ENCODE measurements at places on chromosomes 4 and X.

DNA sequence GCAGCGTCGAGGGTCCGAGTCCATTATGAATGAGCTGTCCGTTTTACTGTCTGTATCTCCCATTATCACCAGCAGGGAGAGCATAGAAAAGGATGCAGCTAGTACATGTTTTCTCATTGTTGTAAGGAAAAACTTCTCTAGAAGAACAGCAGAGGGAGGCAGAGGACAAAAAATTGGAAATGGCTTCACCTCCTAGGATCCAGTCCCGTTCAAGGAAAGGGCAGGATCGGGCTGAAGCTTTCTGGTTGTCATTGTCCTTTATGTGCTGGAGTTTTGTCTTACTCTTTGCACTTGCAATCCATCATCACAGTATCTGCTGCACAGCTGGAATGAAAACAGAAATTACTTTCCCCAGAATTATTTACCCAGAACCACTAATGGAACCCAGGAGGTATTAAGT lies 14.7 kb downstream of the NDP start:
- peak; percentile 8 for DNase-seq

GRCh38 chr4:2806390-2807355 lies 13.8 kb downstream of the SH3BP2 start:
- no peak for DNase-seq

DNA sequence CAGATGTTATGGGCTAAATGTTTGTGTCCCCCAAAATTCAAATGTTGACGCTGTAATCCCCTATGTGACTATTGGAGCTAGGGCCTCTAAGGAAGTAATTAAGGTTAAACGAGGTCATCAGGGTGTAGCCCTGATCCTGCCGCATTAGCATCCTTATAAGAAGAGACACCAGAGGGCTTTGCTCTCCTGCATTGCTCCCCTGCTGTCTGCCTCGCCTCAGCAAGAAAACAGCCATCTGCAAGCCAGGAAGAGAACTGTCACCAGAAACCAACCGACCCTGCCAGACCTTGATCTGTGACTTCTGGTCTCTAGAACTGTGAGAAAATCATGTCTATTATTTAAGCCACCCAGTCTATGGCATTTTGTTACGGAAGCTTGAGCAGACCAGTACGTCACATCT lies 331.9 kb downstream of the DCTD start:
- no peak for DNase-seq

DNA sequence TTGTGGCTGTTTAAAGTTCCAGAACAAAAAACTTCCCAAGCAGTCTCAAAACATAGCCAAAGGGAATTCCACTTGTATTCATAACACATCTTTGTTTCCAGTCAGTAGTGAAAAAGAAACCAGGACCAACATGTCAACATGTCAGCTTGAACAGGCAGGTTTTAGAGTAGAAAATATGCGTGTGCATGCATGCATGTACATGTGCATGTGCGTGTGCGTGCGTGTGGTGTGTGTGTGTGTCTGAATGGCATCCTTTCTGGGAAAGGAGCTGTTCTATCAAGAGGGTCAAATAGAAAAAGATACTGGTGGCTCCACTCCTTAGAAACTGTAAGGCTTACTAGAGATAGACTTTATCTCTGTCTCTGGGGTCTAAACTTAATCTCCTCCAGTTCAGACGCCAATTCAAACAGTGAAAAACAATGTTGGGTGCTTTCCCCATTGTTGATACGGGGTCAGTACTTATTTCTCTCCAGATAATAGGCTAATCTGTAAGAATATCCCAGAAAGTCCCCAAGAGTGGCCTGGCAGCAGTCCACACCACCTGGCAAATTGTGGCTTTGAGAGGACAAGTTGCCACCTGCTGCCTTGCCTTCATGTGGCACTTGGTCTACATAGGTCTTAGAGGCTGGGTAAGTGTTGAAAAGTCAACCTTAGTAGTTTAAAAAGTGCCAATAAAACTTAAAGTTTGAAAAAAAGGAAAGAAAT lies 110.4 kb downstream of the SCD5 start:
- DNase-seq: no peak

GRCh38 chr4:38377195-38377594 lies 286.8 kb upstream of the KLF3 start:
- no peak for DNase-seq

DNA sequence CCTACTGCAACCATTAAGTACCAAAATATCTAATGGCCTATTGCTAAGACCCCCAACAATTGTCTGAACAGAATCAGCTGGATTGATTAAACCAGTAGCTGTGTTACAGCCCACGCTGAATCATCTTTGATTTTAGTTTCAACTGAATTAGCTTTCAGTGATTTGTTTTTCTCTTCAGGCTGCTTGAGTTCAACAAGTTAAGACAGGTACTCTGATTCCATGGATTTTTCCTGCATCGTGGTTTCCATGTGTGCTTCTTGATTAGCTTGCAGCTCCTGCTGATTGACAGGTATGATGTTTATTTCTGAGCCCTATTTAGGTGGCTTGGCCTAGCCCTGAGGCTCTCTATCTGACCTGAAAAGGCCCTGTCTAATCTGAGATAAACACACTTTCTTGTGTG lies 91.3 kb downstream of the GUCY2F start:
- DNase-seq: no peak

GRCh38 chrX:23901060-23901459 lies 6.7 kb downstream of the APOO start:
- no peak for DNase-seq

DNA sequence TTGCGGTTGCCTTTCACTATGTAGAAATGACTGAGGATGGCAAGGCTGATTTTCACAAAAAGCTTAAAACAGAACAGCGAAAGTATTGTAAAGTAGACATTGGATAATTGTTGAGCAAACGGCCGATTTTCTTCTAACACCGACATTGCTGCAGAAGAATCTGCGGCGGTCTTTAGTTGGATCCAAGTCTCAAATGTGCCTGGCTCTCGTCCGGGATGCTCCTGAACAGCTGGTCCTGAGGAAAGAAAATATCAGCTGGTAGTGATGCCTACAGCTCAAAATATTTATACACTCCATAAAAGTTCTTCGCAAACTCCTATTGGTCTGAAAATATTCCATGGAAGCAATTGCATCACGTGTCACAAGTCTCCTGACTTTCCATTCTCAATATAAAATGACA lies at the start of gene ASB5:
ASB5 (minus strand) TSS at position 260 of the 400 bp plus-strand sequence; CDS start at position 146, 114 bp downstream.
- DNase-seq: no peak

DNA sequence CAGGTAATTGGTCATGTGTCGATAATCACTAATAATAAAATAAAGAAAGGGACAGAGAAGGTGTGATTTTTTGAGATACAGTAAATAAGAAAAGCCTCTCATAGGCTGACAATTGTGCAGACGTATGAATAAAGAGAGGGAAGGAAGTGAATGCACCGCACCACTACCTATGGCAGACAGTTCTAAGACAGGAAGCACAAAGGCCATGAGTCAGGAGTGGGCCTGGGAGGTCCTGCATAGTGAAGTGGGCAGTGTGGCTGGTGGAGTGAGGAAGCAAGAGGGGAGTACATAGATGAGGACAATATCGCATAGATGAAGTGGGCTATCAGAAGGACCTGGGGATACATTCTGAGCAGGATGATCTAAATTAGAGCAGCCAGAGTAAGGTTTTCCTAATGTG lies 75.6 kb downstream of the BMP3 start:
- no peak for DNase-seq

- no peak for DNase-seq
These were observed 1.7 kb downstream of the PDGFC start for GRCh38 chr4:156969911-156970310.

DNA sequence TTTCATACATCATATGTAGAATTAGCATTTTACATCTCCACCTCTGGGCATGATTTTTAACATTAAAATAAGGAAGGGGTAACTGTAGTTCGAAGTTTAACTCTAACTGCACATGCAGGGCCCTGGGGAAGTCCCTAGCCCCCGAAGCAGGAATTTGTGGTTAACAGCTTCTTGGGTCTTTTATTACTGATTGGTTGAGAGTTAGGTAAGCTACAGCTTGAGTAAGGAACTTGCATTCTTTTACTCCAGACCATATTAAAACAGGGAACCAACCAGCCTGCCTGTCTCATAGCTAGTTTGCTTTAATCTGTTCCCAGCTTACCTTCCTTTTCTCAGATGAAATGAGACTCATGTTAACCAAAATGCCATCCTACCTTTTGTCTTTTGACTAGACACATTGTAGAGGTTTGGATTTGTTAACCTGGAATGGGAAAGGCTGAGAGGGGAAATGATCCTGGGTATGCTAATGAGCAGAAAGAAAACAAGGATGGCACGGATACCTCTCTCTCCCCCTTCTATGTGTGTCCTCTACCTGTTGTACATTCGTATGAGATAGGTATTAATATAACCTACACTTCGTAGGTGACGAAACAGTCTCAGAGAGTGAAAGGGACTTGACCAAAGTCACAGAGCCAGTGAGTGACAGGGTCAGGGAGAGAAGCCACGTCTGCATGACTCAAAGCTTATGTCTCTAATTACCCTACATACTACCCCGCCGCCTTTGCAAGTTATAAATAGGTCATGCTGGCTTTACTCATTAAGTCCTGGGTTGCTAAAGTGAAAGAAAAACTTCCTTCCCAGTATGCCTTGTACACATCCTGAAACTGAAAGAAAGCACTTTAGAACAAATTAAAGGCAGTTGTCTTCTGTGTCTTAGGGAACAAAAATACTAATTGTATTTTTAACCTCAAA lies 119.5 kb upstream of the AFF2 start:
- peak; percentile 69 for DNase-seq

DNA sequence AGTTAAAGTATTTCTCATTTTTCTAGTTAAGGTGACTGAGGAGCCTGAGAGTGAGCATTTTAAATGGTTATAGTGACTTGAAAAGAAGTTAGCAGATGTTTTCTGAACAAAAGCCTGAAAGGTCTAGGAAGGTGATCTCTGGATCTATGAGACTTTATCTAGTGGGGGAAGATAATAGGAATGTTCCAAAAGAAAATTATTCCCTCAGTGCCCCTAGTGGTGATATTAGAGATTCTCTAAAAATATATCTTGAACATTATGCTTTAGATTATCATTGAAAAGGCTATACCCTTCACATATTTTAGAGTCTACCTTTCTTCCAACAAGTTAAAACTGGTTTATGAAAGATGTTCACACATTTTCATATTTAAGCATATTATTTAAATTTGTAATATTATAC lies 69.0 kb upstream of the SPANXN1 start:
- DNase-seq: no peak

DNA sequence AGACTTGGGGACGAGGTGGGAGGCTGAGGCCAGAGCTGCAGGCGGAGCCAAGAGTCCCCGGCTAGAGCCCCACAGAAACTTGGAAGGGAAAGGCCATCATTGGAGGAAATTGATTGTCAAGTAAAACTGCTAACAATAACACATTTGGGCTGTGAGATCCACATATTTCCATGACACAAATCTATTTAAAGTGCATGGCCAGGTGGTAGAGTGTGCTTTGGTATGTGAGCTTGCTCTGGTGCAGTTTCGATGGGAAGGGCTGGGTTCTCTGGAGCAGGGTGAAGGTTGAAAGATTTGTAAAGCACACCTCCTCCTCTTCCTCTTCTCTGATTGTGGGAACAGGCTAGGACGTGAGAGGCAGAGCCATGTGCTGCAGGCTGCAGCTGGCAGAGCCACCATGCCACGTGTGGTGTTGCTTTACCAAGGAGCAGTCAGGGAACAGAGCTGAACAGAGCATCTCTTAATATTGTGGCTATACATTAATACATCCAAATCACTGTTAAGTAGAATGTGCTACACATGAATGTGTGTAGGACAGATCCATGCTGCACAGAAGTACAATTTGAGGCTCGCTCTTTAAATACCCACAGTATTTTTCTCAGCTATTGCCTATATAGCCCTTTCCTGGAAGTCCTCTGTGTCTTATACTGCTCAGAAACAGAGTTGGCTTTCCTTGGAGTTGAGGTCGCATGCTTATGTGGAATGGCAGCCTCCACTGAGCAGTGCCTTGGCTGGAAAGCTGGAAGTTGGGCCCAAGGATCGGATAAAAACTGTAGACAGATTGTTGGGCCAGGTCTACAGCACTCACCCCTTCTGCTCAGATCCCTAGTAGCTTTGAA lies 37.7 kb downstream of the FHDC1 start:
- no peak for DNase-seq

- DNase-seq: no peak
These were observed 21.6 kb downstream of the ADD1 start for GRCh38 chr4:2865196-2865780.

GRCh38 chr4:124515591-124515990 lies 196.9 kb downstream of the ANKRD50 start:
- DNase-seq: no peak

GRCh38 chr4:87895964-87896621 lies 63.3 kb downstream of the MEPE start:
- peak; percentile 16 for DNase-seq

GRCh38 chrX:33053001-33053400 lies 158.3 kb downstream of the DMD start:
- no peak for DNase-seq

GRCh38 chr4:7199129-7199725 lies 6.9 kb downstream of the SORCS2 start:
- DNase-seq: no peak

DNA sequence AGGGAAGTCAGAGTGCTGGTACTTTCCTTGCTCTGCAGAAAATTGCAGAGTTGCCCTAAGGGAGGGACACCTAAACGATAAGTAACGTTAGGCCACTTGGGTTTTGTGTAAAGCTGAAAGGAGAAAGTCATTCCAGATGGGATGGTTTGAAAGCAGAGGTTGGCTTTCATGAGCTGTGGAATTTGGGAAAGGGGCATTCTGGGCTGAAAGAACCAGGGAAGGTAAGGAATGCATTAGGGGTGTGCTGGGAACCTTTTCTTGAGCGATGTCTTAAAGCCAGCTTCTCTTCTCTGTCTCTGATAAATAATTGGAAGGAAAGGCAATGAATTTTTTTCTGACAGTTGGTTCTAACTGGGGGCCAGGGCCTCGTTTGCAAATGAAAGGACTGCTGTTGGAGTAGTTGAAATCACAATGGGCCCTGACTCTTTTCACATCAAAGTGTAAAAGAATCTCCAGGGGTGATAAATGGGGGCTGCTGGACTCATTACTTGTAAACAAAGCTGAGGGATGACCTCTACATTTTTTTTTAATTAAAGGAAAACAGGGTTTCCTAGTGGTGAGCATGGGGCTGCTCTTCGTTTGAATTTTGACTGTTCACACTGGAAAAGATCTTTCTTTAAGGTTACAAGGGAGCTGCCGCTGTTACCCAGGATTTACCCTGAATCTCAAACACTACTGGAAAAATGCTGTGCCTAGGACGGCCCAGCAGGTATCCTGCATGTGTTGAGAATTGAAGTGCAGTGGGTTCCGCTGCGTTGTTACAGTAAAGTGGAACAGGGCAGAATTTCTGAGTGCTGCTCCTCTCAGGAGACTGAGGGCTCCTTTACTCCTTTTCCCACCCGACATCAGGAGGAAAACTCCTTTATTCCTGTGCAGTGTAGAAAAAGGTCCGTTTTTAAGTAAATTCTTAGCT lies 25.0 kb downstream of the AFF1 start:
- DNase-seq: no peak

GRCh38 chr4:21710179-21710835 lies 238.3 kb downstream of the KCNIP4 start:
- no peak for DNase-seq

Measured in stimulated activated naive CD8-positive, alpha-beta T cell treated with anti-CD3 and anti-CD28 coated beads, Interleukin-15, amount 100 ng/mL, for 72 hours (primary cell).